Central memory CD4-positive, alpha-beta T cell (primary cell): ENCODE measurements at places on chromosomes 3 and 15.

DNA sequence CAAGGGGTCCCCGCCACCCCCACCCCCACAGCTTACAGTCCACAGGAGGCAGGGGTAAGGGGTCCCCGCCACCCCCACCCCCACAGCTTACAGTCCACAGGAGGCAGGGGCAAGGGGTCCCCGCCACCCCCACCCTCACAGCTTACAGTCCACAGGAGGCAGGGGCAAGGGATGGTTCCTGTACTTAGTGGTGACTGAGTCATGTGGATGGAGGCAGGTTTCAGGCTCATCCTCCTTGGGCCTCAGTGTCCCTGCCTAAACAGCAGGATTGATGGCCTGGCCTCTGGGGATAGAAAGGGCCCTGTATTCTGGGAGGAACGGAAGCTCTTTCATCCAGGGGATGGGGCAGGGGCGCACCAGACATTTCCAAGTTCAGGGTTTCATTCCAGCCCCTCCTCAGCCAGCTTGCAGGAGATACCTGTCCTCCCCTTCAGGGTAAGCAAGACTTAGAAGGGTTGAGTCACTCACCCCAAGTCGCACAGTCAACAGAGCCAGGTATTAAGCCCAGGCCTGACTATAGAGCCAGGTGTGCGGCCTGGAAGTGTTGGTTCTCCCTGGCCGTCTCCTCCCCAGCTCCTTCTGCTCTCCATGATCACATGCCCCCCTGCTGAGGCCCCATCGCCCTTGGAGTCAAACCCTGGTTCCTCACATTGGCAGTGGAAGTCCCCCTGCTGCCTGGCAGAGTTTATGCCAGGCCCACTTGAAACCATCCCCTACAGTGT, 12.5 kb downstream of the CSK start:
- no peak for DNase-seq

DNA sequence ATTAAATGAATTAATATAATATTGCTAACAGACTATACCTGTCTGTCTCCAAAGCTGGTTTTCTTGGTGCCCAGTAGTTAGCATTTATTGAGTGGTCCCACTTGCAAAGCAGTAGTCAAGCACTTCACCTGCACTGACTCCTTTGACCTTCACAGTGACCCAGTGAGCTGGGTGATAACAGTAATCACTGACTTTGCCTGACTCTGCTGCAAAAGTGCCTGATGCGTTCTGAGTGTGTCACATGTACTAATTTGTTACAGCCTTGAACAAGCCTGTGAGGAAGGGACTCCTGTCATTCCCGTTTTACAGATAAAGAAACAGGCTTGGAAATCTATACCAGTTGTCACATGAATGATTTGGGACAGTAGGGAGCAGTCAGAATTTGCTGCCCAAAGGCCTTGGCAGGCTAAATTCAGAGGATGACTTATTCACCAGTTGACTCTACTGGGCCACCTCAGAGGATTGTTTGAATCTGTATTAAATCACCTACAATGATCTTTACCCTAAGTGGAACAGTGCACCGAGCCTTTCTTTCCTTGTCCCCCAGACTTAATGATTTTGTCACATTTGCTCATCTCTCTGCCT, 116.6 kb upstream of the PLXNA1 start:
- no peak for DNase-seq

GRCh38 chr3:191244242-191244867, 45.3 kb downstream of the OSTN start:
- no peak for DNase-seq

DNA sequence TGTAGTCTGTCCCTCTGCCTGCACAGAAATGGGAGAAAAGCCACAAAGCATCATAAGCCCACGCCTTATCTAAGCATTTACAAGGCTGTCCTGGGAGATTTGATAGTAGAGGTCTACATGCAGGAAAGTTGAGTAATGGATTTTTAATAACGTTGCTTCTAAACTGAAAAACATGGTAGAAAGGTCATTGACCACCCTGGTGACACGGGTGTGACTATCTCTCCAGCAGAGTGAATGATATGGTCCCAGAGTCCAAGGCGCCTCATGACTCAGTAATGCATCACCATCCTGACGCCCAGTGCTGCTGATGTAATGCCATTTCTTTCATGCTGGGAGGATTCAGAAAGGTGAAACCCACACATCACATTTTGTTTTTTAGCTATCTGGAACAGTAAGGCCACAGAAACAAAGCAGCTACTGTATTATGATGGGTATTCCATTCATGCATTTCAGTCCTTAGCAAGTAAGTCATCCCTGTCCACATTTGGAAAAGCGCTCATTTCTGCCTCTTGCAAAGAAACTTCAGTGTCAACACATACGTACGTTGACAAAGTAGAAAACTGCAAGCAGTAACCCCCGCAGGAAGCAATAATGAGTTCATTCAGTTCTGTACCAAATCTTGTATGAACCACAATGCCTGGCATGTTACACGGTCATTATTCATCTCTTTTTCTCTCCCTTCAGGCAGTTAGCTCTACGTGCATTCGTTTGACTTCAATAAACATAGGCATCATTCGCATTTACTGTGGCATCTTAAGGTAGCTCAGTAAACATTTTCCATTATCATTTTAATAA, 483.5 kb downstream of the GABRG3 start:
- no peak for DNase-seq

DNA sequence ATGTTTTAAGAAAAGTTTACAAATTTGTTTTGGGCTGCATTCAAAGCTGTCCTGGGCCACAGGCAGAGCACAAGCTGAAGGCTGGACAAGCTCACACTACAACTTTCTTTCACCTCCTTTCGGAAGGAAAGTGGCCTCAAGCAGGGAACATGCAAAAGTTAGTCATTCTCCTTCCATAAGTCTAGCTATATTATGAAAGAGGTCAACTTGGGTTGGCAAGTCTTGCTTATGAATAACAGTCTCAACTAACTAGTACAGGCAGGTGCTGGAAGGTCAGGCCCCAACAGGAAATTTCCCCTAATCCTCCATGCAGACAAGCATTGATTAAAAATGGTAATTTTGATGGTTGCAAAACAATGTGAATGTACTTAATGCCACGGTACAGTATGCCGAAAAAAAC, 69.4 kb downstream of the OSBPL10 start:
- DNase-seq, result no peak

DNA sequence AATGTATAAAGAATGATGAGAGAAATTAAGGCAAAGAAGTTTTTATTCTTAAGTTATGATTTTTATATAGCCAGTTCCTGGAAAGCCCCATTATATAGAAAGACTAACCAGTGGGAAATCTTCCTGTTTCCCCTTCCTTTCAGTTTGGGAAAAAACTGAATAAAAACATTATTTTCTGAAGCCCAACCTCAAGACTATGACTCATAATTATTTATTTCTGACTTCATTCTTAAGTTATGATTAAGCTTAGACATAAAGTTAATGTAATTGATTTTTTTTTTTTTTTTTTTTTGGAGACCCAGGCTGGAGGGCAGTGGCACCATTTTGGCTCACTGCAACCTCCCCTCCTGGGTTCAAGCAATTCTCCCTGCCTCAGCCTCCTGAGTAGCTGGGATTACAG, 55.8 kb downstream of the TRPC1 start:
- DNase-seq, result no peak

GRCh38 chr3:150736903-150737832, 25.8 kb downstream of the SIAH2 start:
- peak; percentile 19 for DNase-seq

DNA sequence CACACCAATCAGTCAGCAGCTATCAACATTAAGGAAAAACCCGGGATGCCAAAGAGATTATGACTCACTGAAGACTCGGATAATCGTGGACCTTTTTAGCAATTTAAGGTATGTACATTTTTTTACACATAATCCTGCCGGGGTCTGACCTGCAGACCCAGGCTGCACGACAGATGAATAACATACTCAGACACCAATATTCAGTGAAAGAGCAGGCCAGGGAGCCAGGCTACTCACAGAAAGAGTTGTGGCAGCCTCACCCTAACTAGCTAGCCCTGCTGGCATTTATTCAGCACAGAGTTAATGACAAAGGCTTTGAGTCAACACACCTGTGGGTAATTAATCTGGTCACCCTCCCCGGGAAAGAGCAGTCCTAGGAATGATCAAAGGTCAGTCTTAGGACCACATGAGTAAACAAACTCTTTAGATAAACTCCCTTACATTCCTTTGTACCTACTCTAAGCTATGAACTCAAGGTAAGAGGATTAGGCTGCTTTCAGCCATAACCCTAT, 727.5 kb downstream of the TBL1XR1 start:
- no peak for DNase-seq

GRCh38 chr15:60020736-60021135, 16.6 kb downstream of the FOXB1 start:
- DNase-seq, result no peak

GRCh38 chr15:58505581-58505980, 73.8 kb downstream of the LIPC start:
- DNase-seq, result no peak

DNA sequence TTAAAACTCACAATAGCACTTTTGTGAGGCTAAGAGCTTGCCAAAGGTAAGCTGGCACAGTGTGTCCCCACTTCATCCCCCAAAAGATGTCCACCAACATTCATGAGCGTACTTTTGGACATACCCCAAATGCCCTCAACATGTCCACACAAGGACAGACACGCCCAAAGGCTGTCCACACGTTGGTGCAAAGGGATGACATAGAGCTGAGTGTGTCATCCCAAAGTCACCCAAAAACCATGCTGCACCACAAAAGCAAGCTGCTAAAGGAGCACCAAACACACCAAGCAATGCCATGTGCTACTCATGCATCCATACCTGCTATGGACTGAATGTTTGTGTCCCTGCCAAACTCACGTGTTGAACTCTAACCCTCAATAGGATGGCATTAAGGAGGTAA, 57.9 kb downstream of the KLF13 start:
- no peak for DNase-seq

GRCh38 chr3:48068886-48069285, 52.7 kb upstream of the MAP4 start:
- no peak for DNase-seq

- no peak for DNase-seq
Observed at GRCh38 chr15:51075826-51076523, 18.7 kb downstream of the TNFAIP8L3 start.

DNA sequence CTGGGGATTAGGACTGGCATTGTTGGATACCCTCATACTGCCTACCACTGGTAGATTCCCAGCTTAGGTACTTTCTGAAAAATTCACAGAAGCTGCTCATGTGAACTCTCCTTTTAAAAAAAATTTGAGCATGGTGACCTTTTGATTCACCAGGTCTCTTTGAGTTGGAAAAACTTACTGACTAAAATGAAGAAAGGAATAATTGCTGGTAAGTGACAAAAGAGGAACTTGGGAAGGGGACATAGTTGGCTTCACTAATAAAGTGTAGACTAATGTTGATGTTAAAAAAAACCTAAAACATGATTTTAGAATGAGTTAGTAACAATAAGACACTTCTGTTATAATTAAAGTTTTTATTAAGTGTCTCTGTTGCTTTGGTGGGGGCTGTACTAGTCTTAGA, 8.6 kb downstream of the VPS8 start:
- no peak for DNase-seq

DNA sequence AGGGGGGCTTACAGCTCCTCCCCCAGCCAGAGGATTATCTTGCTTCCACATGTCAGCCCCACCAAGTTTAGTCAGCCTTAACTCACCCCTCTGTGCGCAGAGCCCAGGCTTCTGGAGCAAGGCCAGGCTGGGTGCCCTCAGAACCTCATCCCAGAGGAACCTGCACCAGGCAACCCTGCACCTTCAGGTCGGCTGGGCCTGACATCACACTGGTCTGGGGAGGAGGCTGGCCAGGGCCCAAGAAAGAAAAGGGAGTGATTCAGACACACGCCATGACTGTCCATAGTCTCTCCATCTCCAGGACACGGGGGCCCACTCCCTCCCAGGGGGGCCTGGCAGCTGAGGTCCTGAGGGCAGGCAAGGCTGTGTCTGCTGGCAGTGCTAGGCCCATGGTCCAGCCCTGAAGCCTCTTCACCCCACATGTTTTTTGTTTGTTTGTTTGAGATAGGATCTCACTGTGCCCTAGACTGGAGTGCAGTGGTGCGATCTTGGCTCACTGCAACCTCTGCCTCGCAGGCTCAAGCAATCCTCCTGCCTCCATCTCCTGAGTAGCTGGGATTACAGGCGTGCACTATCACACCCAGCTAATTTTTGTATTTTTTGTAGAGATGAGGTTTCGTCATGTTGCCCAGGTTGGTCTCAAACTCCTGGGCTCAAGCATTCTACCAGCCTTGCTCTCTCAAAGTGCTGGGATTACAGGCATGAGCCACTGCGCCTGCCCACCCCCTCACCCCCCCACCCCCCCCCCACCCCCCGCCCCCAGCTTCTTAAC, 11.1 kb downstream of the TNK2 start:
- no peak for DNase-seq

DNA sequence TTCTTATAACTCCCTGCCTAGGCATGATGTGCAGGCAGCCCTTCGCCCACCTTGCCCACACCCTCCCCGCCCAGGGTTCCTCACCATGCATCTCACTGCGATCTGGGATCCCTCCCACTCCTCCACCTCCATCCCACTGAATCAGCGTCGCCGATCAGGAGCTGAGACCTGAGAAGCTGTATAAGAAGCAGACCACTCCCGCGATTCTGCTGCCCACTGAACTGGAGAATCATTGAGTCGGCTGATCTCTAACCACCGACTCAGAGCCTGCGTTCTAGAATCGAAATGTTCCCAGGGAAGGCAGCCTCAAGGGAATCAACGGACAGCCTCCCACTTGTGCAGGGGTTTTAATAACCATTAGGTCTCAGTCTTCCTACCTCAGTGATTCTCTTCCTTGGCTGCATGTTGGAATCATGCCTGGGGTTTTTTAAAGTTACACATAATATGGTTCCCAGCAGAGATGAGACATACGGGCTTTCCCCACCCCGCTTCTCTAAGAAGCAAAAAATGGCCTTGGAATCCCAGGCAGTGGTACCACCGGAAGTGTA, 60.2 kb downstream of the TMEM44 start:
- no peak for DNase-seq

- no peak for DNase-seq
Observed at GRCh38 chr3:179603831-179604230, 607 bp downstream of the MRPL47 start.

GRCh38 chr3:36800533-36801116, 36.3 kb upstream of the DCLK3 start:
- no peak for DNase-seq

- no peak for DNase-seq
Observed at GRCh38 chr15:32933236-32933635, 215.4 kb downstream of the GREM1 start.

DNA sequence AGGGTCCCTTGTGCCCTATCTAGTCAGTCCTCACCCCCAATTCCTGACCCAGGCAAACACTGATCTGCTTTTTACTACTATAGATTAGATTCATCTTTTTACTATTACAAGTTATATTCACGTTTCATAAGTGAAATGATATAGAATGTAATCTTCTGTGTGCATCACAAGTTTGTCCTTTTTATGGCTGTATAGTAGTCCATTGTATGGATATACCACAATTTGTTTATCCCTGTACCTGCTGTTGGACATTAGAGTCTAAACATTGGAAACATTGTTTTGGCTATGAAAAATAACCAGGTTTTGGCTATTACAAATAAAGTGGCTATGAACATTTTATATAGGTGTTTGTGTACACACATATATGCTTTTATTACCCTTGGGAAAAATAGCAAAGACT, 112.4 kb downstream of the CACNA1D start:
- DNase-seq, result no peak
